ENCODE measurements at places on chromosomes 16 and 17.
A peak's percentile ranks its signal among the peaks of the same experiment; 100 is the strongest.

GRCh38 chr17:17580662-17581470 is 10.6 kb downstream of the PEMT start:
- DNase-seq = peak; percentile 83

DNA sequence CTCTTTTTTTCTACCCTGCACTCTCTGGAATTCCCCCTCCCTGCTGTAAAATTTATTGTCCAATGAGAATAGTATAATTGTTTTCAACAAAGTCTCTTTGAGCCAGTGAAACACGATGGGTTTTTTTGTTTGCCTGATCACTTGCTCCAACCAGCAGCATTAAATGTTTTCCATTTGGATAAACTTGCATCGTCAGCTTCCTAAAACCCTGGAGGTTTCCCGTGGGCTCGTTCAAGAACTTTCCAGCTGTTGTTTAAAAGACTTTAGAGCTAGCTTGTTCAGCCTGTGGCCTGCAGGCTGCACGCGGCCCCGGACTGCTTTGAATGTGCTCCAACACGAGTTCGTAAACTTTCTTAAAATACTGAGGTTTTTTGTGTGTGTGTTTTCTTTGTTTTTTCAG is 14.9 kb downstream of the NAGPA start:
- DNase-seq = no peak

DNA sequence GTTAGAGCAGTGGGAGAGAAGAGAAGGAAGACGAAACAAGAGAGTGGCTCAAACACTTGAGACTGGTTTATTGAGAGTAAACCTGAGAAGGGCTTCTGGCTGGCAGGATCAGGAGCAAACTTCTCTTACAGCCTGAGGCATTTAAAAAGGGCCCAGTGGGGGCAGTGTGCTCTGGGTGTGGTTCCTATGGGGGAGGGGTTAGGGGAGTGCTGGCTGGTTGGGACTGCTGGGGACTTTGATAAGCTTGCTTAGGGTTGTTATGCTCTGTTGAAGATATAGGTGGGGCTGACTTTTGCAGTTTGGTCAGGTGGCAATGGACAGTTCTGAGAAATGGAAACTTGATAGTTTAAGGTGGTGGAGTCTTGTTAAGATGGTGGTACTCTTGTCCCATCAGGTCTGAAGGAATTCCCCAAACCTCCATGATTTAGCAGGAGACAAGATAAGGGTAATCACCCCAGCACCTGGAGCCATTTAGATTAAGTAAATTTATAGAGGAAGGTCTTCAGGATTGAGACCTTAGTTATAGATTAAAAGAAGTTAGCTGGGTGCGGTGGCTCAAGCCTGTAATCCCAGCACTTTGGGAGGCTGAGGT is 79.3 kb downstream of the EMP2 start:
- no peak for DNase-seq

DNA sequence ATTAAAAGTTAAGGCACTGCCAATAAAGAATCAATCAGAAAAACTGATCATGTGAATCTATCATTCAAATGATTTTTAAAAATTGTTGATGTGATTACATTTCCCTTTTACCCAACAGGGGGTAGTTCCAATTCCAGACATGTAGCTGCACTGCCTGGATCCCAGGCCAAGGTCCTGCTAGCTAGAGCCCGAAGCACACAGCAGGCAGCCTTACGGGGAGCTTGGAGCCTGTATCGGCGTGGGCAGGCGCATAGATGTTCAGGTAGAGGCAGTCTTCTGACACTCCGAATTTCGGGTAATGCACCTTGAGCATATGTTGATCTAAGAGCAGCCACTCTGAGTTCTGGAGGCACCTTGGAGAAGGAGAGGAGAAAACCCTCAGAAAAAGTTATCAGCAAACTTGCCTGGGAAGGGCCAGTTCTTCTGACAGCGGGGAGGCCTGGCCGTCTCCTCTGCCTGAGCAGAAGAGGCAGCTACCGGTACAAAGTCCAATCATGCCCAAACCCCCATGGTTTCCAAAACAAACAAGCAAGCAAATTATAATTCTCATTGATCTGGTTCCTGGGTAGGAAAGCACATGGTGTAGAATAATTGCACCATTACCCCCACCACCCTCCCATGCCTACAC is 3.6 kb downstream of the CES5A start:
- peak; percentile 73 for DNase-seq

- no peak for DNase-seq
Observed at GRCh38 chr16:53999841-54000240, 286.7 kb downstream of the IRX3 start.

- DNase-seq = no peak
Observed at GRCh38 chr16:70665806-70666735, 19.7 kb downstream of the IL34 start.

- DNase-seq = no peak
Observed at GRCh38 chr16:61007694-61008093, 1028.5 kb downstream of the CDH8 start.

- DNase-seq = peak; percentile 55
Observed at GRCh38 chr17:77312061-77312701, 171.4 kb downstream of the SEC14L1 start.

- DNase-seq = no peak
Observed at GRCh38 chr16:88334778-88335720, 47.7 kb upstream of the ZNF469 start.

- no peak for DNase-seq
Observed at GRCh38 chr16:54822492-54822891, 108.2 kb upstream of the IRX5 start.

DNA sequence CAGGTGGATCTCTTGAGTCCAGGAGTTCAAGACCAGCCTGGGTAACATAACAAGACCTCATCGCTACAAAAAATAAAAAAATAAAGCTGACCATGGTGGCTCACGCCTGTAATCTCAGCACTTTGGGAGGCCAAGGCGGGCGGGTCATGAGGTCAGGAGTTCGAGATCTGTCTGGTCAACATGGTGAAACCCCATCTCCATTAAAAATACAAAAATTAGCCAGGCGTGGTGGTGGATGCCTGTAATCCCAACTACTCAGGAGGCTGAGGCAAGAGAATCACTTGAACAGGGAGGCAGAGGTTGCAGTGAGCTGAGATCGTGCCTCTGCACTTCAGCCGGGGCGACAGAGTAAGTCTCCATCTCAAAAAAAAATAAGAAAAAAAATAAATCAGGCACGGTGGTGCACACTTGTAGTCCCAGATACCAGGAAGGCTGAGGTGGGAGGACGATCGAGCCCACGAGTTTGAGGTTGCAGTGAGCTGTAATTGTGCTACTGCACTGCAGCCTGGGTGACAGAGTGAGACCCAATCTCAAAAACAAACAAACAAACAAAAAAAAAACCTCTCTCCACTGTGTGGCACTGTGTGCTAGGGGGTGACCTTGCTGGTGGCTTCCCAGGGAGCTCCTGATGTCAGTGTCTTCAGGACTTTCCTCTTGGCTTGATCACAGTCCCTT is 19.8 kb upstream of the MAPK3 start:
- no peak for DNase-seq

DNA sequence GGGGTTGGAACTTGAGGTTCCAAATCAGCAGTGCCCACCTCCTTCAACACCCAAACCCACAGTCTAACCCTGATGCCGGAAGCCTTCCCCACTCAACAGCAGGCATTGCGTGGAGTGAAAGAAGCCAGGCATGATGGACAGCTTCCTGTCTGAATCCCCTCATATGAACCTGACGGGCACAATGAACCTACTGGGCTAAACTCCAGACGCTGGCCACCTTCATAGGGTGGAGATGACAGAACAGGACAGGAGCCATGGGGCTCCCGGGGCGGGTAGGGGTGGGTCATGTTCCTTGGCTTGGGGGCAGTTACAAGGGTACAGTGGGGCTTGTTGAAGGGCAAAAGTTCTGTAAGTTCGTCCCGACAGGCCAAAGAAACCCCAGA is 460 bp upstream of the HSBP1 start:
- no peak for DNase-seq

DNA sequence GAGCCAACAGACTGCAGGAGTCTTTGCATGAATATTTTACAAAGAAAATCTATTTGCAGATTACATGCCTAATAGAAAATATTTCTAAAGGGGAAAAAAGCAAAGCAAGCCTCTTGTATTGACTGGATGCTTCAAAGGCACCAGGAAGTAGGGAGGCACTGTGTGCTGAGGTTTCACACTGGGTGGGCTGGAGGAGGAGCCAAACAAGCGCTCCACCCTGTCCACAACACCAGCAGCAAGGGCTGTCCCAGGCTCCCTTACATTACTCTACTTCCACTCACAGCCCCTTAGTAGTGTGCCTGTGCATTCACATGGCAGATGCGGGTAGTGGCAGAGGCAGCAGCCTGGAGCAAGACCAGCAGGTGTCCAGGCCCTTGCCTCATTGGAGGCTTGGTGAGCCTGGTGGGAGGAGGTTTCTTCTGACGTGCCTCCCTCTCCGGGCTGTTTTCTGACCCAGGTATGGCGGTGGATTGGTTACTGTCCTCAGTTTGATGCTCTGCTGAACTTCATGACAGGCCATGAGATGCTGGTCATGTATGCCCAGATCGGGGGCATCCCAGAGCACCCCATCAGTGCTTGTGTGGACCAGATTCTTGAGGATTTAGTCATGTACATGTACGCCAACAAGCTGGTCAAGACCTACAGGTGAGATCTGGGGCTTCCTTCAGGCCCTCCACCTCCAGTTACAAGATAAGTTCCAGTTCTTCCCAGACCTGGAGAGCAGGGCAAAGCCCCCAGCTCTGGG is 7.0 kb upstream of the CCNF start:
- no peak for DNase-seq

DNA sequence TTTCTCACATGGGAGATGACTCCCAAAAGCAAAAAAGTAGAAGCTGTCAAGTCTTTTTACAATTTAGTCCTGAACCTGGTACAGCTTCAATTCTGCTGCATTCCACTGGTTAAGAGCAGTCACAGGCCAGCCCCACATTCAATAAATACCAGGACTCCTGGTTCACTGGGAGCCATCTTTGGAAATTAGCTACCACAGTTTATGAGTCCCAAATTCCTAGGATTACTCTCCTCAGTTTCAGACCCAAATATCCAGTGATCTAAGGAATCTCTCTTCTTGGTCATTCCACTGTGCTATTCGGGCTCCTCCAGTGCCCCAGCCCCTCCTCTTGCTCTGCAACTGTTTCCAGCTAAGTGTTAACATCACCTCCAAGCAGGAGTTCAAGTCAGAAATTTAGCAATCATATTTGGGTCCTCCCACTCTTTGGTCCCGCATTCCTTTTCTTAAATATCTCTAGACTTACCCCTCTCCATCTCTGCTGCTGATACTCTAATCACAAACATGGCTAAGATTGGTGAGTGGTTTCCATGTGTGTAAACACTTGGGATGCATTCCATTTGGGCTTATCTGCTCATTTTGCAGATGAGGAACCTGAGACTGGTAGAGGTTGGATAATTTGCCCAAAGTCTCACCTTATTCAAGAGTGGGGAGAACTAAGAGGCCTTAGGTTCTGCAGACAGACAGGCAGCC is 9.6 kb upstream of the WIPF2 start:
- no peak for DNase-seq

DNA sequence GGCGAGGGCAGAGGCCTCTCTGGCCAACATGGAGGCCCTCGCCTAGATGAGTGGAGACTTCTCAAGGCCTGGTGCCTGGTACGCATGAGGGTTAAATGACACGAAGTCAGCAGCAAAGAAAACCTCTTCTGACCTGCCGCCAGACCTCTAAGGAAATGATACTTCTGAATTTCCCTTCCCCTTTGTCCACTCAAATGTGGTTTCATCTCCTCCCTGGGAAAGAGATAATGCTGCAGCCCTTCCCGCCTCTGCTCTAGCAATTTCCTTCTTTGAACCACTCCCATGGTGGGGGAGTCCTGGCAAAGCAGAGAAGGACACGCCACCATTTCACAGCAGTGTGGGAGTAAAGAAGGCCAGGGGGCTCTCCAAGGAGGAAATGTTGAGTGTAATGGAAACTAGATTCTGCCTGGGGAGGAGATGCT is 65.7 kb upstream of the BCAR1 start:
- DNase-seq = no peak

DNA sequence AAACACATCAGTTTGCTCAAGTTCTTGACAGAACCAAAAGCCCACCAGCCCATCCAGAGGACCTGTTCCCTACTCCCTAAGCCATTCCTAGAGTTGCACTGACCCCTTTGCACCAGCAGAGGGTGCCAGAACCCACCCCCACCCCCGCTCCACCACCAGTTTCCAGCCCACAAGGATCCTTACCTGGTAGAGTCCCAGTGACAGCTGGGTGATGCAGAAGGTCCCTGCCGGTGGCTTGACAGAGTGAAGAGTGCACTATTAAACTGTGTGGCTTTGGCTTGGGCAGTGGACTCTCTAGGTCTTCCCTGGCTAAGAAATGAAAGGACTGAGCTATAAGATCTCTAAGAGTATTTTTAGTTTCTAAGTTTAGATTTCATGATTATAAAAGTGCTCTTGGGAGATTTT is 73.3 kb upstream of the MTMR4 start:
- DNase-seq = peak; percentile 64

DNA sequence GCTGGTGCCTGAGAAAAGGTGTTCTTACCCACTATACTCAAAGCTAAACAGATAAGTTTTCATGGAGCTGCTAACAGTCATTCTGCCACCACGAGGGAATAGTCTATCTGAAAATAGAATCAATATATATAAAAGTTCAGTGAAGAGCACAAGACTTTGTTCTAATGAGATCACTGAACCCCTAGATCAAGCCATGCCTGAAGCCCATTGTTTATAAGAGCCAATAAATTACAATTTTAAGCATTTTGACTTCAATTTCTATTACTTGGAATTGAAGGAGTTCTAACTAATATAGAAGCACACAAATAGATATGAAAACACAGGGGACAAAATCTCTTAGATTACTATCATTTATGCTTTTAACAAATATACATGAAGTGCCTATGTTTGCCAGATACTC is 24.4 kb upstream of the ERCC4 start:
- no peak for DNase-seq

GRCh38 chr17:61391595-61392291 is 7.9 kb upstream of the TBX2 start:
- no peak for DNase-seq

DNA sequence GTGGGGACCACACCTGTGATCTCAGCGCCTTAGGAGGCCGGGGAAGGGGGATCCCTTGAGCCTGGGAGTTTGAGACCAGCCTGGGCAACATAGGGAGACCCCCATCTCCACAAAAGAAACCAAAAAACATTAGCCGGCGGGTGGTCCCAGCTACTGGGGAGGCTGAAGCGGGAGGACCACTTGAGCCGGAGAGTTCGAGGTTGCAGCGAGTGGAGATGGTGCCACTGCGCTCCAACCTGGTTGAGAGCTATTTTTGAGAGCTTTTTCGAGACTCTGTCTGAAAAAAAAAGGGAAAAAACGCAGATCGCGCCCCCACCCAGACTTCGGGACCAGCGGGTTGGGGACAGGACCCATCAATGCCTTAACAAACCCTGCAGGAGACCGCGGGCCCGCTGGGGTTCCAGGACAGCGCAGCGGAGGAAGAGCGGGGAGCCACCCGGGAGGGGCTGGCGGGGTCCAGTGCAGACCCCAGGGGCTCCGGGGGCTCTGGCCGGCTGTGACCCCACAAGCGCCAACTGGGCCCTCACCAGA is 762 bp upstream of the BAIAP3 start:
- DNase-seq = no peak

Measured in right lobe of liver (tissue), 6 donors.